CD4-positive, alpha-beta T cell treated with Interleukin-17A for 4 hours (primary cell): ENCODE measurements at places on chromosomes 2 and 18.

DNA sequence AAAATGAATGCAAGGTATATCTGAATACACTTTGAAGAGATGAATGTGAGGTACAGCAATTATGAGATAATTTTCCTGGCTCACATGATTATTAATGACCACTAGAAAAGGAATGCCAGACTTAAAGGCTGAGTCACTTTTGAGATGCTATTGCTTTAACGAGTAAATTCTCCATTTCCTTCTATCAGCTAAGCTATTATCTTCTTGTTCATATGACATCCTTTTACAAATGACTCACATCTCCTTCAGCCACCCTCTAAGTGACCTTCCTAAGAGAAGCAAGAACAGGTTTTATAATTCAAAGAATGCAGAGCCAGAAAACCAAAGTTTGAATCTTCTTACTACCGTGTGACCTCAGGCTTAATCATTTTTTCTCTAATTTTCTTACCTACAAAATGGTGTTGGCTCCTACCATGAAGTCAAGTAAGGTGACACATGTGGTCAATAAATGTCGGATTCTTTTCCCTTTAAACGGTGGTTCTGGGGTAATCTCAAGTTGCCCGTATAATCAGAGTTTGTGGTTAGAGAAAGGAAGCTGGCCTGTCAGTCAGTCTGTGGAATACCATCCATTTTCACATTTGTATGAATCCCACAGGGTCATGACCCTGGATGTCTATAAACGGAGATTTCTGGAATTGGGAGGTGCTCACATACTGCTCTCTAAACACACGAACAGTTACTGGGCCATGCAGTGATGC is 184.0 kb upstream of the PID1 start:
- no peak for DNase-seq

DNA sequence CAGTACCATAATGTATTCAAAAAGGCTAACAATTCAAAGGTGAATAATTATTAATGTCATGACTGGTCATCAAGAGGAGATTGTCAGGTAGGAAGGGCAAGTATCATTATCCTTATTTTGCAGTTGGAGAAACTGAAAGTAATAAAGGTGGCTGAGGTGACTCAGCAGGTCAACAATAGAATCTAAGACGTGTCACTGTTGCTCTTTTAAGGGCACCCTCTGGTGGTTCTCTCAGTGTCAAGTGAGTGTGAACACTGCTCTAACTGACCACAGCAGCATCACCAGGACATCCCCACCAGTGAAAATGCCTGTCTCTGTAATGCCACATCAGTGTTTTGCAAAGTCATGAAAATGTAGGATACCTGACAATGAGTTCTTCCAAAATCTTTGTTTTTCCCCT is 69.7 kb downstream of the DCC start:
- no peak for DNase-seq

DNA sequence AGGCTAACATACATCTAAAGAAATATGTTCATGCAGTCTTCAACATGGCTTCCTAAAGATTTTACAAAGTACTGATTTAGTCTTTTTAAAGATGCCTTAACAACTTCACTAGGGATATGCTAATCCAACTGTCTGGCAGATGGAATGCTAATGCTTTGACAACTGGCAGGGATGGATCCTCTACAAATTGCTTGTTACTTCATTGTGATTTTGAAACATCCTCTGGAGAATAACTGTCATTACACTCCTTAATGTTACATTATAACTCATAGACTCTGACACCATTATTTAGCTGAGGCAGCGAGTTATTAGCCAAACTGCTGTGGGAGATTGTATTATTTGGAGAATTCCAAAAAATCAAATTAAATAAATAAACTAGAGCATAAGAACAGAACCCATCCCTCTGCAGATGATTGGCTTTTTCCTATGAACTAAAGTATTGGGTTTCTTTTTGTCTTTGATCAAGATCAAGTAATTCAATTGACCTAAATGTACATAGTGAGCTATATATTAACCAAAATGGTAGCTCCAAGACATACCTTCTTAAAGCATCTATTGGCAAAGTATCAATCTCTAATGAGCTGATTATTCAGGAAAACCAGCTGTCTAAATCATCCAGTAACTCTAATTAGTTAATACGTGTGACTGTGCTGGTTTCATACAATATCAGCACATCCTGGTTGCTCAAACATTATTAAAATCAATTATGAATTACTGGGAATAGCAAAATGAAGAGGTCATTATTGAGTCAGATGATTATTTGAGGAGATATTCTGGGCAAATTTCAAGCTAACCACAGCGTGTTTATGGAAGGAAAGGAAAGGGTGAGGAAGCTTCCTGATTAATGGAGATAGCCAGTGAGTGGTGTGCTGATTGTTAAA is 321.3 kb upstream of the TFPI start:
- DNase-seq = no peak

DNA sequence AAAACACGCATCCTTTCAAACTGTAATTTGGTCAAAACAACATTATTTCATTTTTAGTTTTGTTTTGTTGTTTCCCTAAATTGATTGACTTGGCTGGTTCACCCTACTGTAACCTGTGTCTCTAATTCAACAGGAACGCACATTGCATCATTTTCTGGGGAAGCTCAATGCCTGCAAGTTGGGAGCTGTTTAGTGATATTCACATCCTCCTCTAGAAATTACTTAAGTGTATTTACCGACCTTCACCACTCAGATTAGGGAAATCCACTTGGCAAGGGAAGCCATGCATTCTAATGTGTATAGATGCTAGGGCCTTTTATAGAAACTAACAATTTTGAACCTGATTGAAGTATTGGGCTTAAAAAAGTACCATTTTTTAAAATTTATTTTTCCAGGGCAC is 7.3 kb upstream of the TPO start:
- no peak for DNase-seq

- no peak for DNase-seq
Measured at GRCh38 chr2:135996304-135996703, 10.9 kb upstream of the DARS1 start.

DNA sequence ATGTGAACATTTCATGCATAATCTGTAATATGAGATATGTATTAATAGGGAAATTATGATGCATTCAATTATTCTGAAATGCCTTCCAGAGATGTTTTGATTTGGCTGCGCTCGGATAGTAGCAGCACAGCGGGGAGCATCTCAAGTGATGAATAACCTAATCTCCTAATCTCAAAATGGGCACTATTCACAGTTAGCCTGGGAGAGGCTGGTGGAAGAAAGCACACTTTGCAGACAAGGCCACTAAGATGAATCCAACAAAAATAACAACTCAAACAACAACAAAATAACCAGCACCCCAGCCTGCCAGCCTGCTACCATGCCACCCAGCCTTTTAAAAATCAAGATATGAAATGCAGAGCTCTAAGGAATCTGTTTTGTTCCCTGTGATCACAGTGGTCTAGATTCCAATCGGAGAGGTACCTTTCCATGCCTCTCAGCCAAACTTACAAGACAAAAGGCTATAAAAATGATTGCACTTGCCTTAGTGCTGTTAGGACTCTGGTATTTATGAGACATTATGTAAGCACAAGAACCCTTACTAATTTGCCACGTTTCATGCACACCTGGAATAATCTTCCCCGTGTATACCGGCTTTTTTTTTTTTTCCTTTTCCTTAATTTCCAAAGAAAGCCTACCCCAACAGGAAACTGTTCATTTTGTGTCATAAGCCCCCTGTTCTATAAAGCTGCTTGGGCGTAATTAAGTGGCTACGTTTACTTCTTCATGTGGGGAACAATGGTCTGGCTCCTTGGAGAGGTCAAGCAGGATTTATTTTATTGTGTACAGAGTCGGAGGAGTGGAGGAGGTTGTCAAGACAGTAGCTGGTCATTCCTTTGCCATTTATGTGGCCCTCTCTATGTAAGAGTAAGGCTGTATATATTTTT is 526.9 kb upstream of the FANCL start:
- no peak for DNase-seq

GRCh38 chr2:226087505-226088365 is 688.2 kb downstream of the NYAP2 start:
- no peak for DNase-seq
